ENCODE measurements at places on chromosomes 11 and 22. TPM values are rescaled to one million over a fixed set of nuclear protein-coding genes. Genes with fewer than 3 reads are reported as not detected.

Gene RGL4
- 30.8 TPM for total RNA-seq

Gene PRDM11
- total RNA-seq, result 4.6 TPM

Gene CCDC87
- not detected for total RNA-seq

Gene PRAME
- not detected for total RNA-seq

Gene GUCY1A2
- not detected for total RNA-seq

Gene MYRF
- 2.2 TPM for total RNA-seq

Gene DENND6B
- 8.8 TPM for total RNA-seq

Gene OOSP1
- not detected for total RNA-seq

Gene SART1
- total RNA-seq, result 89.2 TPM

Gene A4GALT
- 0.61 TPM for total RNA-seq

Gene ACRV1
- not detected for total RNA-seq

Gene CTTN
- total RNA-seq, result 1.4 TPM

Gene HYOU1
- total RNA-seq, result 163 TPM

Gene EI24
- total RNA-seq, result 29.0 TPM

Gene YPEL1
- 7.2 TPM for total RNA-seq

Gene APOA4
- not detected for total RNA-seq

Gene P4HA3
- not detected for total RNA-seq

Gene MMP13
- total RNA-seq, result not detected

Gene CUL5
- total RNA-seq, result 34.4 TPM

Gene PHF21A
- 34.6 TPM for total RNA-seq

Gene GGTLC2
- not detected for total RNA-seq

Gene MPEG1
- total RNA-seq, result not detected

Gene BTG4
- 0.30 TPM for total RNA-seq

Gene RRAS2
- 74.8 TPM for total RNA-seq

Gene LINC01488
- total RNA-seq, result not detected

Gene MAPK8IP2
- 0.19 TPM for total RNA-seq

Gene CCDC73
- not detected for total RNA-seq

Gene MRPL11
- 91.3 TPM for total RNA-seq

Gene HEPACAM
- not detected for total RNA-seq

Gene PYGM
- 2.0 TPM for total RNA-seq

Gene CTSF
- total RNA-seq, result 2.8 TPM

Gene CYTH4
- total RNA-seq, result 97.8 TPM

Gene CHST1
- 0.35 TPM for total RNA-seq

Gene P2RX6
- total RNA-seq, result 0.32 TPM

Gene OVOL1
- not detected for total RNA-seq

Gene DEFB131B
- total RNA-seq, result not detected

Gene TEX12
- total RNA-seq, result not detected

Gene SUSD2
- total RNA-seq, result 0.96 TPM

Gene WNT7B
- not detected for total RNA-seq

Data from activated CD8-positive, alpha-beta memory T cell treated with anti-CD3 and anti-CD28 coated beads, Interleukin-2, amount 10 ng/mL, durations not matched to agents 7 days and 5 days (primary cell).